ENCODE measurements at places on chromosomes 11 and 22. TPM values are rescaled to one million over a fixed set of nuclear protein-coding genes. Genes with fewer than 3 reads are reported as not detected.

GRCh38 chr22:44892803-44893730, 116.7 kb downstream of the PHF21B start:
- DNase-seq = no peak

- DNase-seq = no peak
These were observed 7.2 kb downstream of the FLI1 start for GRCh38 chr11:128701086-128701485.

- no peak for DNase-seq
These were observed 4.9 kb downstream of the DERL3 start for GRCh38 chr22:23833911-23834317.

GRCh38 chr11:91707652-91708482, 516.8 kb upstream of the FAT3 start:
- no peak for DNase-seq

SLC5A4 gene
- 0.21 TPM for total RNA-seq

FGF19 gene
- not detected for total RNA-seq

GDPD4 gene
- total RNA-seq = not detected

SEC14L2 gene
- 10.0 TPM for total RNA-seq

Data from tibial nerve (tissue), 4 donors.